A673 (cell line): ENCODE measurements at places on chromosomes 2 and 18.

- DNase-seq, result no peak
Observed at GRCh38 chr2:10327896-10328669, 25.4 kb downstream of the HPCAL1 start.

DNA sequence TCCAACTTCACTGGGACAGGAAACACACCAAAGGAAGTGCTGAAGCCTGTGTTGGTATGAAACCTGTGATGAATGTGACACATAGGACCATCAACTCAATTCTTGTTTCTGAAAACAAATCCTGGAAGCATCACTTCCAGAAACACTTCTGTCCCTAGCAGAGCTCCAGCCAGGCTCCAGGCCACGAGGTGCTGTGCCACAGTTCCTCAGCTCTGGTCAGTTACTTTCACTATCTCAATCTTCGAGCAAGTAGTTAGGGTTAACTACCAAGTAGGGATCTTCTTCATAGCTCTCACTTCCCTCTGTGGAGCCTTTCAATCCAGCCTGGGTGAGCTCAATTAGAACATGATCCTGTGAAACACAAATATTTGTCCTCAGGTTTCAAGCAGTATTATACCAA lies 3.6 kb upstream of the LCT start:
- DNase-seq, result no peak

GRCh38 chr18:75261430-75262223 lies 51.0 kb downstream of the TSHZ1 start:
- no peak for DNase-seq

- no peak for DNase-seq
Observed at GRCh38 chr2:219679571-219679970, 52.1 kb downstream of the SLC4A3 start.

DNA sequence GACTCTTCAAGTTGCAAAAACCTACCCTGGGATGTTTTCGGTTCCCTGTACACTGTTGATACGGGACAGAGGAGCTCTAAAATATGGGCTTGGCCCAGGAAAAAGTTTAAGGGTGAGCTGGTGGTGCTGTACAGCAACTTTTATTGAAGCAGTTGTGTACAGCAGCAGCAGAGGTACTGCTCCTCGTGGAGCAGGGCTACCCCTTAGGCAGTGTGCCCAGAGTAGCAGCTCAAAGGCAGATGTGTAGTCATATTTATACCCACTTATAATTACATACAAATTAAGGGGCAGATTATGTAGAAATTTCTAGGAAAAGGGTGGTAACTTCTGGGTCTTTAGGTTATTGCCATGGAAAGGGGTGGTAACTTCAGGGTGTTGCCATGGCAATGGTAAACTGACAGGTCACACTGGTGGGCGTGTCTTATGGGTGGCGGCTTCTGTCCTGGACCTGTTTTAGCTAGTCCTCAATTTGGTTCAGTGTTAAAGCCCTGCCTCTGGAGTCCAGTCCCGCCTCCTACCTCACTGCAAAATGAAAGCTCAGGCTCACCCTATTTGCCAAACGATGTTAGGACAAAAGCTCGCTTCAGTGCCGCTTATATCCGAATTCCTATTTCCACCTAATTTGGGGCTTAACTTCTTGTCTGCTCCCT lies 203.2 kb downstream of the ETAA1 start:
- peak; percentile 18 for DNase-seq

- DNase-seq, result peak; percentile 64
Observed at GRCh38 chr2:37156071-37156856, 516 bp downstream of the EIF2AK2 start.

DNA sequence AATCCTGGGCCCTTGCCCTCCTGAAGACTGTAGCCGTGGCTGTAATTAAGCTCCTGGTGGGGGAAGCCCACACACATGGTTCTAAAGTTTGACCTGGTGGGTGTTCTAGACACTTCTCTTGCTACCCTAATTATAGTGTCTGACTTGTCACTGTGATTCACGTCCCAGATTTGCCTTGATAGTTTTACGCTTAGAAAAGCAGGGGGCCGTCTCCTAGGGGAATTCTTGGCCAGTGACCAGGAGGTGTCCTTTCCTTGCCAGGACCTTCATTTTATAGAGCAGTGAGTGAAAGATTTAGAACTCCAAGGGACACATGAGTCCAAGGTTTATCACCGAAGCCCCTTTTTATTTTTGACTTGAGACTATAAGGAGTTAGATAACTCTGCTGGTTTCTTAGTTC lies 9.0 kb downstream of the TMEM214 start:
- DNase-seq, result peak; percentile 23

DNA sequence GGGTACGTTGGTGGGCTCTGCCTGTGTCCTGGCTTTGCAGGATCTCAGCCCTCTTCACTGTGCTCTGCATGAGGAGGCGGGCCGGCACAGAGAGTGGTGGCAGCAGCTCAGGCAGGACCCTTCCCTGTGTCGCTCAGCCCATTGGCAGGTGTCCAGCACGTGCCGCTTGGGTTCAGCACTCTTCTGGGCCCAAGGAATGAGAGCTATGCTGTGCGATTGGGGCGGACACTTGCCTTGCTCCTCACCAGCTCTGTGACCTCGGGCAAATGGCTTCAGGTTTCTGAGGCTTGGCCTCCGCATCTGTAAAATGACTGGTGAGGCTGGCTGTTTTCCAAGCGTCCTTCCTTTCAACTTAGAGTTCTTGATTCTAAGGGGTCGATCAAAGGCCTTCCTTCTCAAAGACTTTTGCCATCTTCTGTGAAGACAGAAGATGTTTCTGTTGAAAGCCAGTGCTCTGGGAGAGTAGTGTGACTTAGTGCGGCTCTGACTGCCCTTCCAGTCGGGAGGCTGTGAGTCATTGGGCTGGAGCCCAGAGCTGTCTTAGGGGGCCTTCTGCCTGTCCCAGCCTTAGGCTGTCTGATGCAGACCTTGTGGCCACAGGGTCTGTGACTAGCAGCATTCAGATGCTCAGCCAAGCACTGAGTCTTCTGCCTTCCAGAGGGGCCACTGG lies 35.6 kb downstream of the GLI2 start:
- DNase-seq, result no peak

GRCh38 chr2:9315280-9315847 lies 108.0 kb downstream of the ITGB1BP1 start:
- DNase-seq, result no peak

GRCh38 chr2:112906276-112906675 lies 4.7 kb upstream of the IL37 start:
- no peak for DNase-seq

- no peak for DNase-seq
Observed at GRCh38 chr2:70750320-70750719, 17.7 kb downstream of the ADD2 start.

DNA sequence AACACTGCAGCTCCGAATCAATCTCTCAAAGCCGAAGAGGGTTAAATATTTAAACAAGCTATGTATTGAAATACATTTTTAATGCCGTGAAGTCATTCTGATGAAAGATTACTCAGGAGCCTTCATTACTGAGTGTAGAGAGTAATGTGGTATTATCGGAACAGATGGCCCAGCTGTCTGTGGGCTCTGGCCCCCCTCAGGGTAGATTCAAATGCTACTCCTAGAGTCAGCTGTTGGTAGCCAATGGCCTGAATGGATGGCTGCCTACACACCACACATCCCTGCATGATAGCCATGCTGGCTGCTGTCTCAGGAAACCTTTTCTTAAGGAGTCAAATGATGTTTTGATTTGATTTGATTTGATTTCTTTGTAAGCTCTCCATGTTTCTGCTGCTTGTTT lies 732.3 kb upstream of the CELF4 start:
- no peak for DNase-seq

DNA sequence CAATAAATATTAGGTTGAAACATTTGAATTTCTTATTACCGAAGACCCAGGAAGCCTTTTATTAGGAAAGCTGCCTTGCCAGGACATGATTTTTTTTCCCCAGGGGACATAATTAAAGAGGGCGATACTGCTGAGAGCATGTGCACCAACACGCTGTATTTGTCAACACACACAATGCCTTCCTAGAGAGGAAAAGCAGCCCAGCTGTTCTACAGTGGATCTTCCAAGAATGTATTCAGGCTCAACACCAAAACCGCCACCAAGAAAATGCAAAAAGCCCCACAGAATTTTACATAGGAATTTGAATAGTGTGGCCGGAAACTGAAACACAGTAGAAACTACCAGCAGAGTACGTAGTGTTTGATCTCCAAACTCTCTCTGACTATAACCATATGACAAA lies 320.4 kb downstream of the DLGAP1 start:
- peak; percentile 91 for DNase-seq

DNA sequence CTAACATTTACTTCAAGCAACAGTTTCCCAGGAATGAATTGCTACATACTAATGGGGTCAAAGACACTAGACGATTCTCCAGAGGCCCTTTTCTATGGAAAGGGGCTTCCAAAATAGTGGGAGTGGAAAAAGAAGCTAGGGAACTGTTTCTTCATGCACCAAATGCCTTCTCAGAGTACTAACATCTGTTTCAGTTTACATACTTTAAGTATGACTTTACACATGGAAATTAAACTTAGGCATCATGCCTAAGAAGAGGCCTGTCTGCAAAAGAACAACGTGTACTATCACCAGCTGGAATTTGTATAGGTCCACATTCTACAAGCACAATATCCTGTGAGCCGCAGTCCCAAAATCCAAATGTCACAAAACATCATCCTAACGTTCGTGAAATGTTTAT lies 29.4 kb upstream of the WDR75 start:
- peak; percentile 53 for DNase-seq

GRCh38 chr2:199680482-199680881 lies 170.5 kb downstream of the FTCDNL1 start:
- no peak for DNase-seq

- DNase-seq, result no peak
Observed at GRCh38 chr18:11071300-11071699, 78.1 kb downstream of the PIEZO2 start.

GRCh38 chr2:182866095-182866460 lies 359 bp downstream of the FRZB start:
- DNase-seq, result no peak

DNA sequence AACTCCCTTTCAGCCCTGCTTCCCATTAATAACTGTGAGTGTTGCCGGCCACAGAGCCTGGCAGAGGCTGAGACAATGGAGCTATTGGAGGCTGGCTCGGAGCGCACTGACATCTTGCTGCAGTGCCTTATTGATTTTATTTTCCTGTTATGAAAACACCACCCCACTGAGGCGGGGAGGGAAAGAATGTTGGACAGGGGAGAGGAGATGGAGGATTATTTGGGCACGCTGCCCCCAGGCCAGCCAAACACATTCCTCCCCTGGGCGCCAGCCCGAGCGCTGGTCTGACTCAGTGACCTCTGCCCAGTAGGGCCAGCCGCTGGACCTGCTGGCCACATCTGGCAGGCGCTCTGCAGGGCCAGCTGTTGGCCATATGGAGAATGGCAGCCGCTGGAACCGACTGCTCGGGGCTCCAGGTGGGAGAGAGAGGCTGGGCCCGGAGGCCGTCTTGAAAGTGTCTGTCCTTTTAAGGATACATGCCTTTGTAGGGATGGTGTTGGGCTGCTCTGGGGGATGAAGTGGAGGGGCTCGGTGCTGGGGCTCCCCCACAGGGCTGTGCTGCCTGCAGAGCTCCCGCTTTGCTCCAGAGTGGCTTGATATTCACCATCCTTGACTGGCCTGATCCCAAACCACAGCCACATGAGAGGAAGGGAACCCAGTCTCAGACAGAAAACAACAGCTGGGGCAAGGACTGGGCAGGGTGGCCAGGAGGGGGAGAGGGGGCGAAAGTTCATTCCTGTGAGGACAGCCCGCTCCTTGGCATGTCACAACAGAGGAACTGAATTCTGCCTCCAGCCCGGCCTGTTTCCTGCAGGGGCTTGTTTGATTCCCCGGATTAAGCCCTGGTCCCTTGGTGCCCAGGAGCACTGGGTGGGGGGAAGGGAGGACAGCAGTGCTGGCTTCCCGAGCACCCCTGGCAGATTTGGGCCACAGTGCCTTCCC lies 179.0 kb downstream of the KLHL29 start:
- DNase-seq, result no peak

DNA sequence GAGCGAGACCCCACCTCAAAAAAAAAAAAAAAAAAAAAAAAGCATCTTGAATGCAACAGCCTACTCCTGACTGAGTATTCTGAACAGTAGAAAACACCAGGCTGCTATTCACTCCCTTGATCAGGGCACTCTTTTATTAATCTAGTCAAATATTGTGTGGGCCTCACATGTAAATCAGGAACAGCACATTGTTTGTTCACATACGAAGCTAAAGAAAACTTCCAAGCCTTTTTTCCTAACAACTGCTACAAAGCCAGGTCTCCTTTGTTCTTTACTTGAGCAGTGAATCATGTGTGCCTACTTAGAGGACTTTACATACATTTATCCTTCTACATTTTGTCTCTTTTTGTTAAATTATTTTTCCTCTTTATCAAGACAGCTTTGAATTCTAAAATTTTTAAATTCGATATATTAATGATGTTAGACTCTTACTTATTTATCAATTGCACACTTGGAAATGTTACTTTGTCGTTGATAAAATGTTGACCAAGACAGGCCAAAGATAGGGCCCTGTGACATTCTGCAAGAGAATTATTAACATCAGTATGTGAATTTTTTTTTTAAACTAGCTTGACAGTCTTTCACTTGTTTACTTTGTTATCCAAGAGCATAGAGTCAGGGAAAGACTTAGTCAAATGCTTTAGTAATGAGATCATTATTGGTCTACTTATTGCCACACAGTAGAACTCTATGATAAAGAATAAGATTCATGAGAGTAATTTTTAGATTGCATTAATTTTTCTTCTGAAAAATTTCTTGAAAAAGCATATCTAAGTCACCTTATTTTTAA lies 13.2 kb downstream of the SPATS2L start:
- no peak for DNase-seq

DNA sequence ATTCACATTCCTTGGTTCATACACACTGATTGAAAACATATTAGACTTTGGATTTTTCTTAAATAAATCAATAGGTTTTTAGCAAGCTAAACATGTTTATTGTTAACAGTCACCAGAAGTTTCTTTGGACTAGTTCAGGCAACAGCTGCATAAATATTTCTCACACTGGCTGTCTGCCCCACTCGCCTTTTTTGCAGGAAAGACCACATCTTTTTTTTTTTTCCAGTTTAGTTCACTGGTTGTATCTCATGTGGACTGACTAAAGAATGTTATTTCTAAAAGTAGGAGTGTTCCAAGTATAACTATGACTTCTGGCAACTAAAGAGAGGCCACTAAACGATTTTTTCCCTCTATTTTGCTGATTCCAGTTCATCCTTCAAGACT lies 31.1 kb downstream of the SLC40A1 start:
- no peak for DNase-seq
